ENCODE measurements at places on chromosomes 7 and 10.

DNA sequence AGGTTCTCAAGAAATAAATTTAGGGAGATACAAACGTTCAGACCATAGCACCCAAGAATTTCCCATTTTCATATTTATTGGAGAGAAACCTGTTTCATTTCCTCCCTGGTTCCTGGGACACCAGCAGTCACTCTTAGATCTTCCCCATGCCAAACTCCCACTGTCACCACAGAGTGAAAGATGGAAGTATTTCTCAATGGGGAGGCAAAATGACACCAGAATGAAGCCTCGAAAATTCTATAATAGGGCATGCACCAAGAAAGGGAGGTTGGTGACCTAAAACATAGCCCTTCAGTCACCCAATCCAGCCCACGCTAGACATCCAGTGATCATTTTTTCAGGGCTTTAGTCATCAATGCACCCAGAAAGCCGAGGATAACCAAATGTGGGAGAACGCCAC, 148.1 kb upstream of the PLXDC2 start:
- DNase-seq: no peak

DNA sequence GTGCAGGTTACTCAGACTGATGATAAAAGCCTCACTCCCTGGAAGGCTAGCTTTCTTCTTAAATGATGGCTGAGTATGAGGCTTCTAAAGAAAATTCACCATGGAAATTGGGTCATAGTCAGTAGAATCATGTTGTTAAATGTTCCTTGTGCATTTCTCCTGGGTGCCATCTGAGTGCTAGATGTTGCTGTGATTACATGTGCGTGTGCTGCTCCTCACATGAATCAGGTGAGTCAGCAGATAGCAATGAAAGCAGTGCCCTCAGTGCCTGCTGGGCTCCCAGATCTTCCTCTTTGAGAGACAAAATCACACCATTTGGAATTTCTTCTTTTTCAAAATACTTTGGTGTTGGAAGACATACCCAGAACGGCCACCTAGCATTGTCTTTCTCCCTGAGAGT, 331.7 kb downstream of the XPNPEP1 start:
- DNase-seq: no peak

DNA sequence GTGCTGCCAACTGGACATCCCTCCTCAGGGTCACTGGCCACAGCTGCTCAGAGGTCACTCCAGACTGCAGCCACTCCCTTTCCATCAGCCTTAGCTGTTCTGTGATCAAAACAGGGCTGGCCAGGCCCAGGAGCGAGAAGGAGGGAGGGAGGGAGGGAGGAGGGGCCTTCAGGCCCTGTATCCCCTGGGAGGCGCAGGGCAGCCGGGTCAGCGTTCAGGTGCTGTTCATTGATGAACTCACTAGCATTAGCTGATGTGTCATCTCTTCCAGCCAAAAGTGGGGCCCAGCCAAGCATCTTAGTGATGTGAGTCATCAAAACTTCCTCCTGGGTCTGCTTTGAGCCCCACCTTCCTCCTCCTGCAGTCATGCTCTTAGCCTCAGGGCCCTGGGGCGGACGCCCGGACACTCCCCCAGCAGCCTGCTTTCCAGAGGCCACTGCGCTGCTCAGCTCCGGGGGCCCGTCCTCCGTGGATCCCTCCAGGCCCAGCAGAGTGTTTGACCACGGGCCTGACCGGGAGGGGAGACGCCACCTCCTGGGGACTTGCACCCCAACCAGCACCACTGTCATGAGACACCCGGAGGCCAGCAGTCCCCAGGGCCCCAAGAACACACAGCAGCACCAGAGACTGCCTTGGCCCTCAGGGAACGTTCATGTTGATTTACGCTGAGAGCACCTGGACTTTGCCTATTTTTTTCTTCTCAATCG, 149.2 kb downstream of the PRKAG2 start:
- peak; percentile 93 for DNase-seq

DNA sequence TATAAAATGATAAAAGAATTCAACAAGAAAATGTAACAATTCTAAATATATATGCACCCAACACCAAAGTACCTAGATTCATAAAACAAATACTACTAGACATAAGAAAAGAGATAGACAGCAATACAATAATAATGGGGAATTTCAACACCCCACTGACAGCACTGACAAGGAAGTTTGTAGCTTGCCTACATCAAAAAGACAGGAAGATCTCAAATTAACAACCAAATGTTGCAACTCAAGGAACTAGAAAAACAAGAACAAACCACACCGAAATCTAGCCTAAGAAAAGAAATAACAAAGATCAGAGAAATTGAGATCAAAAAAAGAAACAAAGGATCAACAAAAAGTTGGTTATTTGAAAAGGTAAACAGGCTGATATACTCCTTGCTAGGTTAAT, 36.5 kb upstream of the TNKS2 start:
- no peak for DNase-seq

DNA sequence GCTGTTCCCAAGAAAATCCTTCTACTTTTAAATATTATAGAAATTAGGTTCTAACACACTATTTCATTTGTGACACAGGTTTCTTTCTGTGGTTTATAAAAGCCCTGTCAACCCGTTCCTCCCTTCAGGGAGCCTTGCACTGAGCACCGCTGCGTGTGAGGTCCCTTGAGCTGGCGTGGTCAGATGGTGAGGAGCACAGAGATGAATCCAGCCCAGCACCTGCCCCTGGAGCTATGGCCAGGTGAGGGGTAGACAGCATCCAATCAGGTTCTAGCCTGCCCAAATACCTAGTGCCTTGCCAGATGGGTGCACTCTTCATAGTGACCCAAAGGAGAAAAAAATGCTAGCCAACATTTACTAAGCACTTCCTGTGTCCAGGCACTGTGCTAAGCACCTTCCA, 15.7 kb downstream of the ZCCHC24 start:
- no peak for DNase-seq

DNA sequence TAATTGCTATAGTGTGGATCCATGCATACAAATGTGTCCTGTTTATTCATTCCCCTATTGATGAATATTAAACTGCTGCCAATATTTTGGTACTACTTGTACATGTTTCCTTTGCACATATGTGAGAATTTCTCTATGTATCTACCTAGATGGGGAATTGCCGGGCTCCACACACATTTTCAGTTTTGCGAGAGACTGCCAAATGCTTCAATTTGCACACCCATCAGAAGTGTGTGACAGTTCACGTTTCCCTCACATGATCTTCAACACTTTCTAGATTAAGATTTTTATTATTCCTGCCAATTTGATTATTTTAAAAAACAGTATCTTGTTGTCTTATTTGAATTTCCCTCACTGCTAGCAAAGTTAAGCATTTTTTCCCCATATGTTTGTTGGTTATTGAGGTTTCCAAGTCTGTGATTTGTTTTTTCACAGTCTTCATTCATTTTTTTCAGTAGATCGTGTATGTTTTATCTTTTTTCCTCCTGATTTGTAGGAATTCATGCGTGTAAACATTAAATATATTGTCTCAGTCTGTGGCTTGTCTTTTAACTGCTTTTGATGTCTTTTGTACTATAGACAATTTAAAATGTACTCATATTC, 2.4 kb upstream of the KLF14 start:
- DNase-seq: no peak

- DNase-seq: no peak
Measured at GRCh38 chr10:6022660-6023059, 39.5 kb downstream of the IL2RA start.

DNA sequence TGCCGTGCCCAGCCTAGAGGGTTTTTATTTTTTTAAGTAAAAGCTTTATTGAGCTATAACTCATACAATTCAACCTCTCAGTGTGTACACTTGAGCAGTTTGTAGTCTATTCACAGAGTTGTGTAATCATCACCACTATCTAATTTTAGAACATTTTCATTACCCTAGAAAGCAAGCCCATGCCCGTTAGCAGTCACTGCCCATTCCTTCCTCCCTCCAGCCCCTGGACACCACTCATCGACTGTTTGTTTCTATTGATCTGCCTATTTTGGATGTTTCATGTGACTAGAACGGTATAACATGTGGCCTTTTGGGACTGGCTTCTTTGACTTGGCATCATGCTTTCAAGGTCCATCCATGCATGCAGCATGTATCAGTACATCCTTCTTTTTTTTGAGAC, 25.7 kb upstream of the SEC61A2 start:
- DNase-seq: no peak

DNA sequence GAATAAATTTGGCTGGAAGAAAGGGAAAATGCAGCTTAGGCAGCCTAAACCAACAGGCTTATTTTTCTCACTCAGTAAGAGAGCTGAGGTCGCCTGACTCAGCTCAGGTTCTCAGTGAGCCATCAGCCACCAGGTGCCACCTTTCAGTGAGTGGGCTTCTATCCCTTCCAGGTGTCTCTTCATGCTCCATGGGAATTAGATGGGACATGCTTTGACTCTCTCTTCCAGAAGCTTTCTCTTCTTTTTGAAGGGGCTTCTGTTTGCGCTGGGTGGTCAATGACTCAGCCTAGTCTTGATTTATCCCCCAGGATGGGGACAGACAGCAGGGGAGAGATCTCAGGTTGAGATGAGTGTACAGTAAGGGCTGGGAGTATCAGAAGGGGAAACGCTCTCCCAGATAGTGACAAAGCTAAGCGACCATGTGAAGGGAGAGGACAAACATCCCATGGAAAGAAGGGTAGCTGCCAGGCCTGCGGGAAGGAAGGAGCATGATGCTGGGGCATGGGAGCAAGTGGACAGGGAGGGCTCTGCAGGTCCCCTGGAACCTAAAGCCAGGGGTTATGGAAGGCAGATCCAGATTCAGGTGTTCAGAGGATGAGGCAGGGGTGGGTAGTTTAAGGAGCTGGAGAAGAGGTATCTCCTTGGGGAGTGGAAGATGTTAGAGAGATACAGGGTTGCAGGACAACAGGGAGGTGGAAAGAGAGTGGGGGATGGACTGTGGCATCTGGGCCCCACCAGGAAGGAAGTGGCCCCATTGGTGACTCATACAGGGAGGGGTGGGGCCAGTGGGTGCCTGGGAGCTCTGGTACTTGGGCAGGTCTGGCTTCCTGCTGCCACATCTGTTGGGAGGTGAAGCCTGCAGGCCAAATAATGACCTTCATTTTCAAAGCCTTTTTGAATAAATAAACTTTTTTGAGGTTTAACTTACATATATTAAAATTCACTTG, 32.5 kb downstream of the OGDH start:
- peak; percentile 91 for DNase-seq

DNA sequence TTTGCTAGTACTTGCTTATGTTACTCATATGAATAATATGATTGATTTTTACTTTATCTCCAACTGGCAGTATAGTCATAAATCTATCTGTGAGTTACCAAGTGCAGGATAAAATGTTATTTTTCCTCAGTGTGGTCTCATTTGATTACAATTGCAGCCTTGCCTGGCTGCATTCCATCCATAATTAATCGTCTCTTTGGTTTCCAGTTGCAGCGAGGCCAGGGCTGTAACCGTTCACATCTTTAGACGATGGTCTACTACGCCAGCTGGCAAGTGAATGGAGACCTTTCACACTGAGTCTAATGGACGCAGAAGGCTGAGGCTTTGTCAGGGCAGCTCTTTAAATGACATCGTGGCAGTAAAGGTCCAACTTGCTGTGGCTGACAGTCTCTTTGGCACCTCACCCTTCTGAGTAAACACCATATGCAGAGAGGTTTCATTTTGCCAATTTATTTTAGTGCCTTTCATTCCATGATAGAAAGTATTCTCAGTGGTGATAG, 84.0 kb downstream of the ARL4A start:
- DNase-seq: peak; percentile 46

DNA sequence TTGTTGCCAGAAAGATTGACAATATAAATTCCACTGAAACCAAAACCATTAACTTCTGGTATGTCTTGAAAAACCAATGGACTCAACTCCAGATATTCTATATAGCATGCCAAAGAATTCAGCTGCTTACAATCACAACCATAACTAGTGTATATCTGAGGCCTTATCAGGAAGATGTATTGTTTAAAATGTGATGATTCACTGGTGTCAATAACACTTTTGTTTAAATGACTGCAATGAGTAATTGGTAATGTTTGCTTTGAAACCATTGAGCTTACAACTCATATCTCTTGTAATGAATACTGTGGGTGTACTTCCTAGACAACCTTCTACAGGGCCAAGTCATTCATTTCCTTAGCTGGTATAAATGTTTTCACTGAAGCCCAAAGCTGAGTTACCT, 727.9 kb upstream of the KCND2 start:
- peak; percentile 56 for DNase-seq

DNA sequence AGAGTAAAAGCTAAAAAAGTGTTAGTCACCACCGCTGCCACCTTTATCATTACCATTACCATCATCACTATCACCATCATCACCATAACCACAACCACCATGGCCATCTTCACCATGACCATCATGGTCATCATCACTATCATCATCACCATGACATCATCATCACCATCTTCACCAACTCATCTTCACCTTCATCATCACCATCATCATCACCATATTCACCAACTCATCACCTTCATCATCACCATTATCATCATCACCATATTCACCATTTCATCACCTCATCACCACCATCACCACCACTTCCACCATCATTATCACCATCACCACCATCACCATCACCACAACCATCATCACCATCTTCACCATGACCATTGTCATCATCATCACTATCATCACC, 46.5 kb upstream of the PDGFA start:
- DNase-seq: no peak

DNA sequence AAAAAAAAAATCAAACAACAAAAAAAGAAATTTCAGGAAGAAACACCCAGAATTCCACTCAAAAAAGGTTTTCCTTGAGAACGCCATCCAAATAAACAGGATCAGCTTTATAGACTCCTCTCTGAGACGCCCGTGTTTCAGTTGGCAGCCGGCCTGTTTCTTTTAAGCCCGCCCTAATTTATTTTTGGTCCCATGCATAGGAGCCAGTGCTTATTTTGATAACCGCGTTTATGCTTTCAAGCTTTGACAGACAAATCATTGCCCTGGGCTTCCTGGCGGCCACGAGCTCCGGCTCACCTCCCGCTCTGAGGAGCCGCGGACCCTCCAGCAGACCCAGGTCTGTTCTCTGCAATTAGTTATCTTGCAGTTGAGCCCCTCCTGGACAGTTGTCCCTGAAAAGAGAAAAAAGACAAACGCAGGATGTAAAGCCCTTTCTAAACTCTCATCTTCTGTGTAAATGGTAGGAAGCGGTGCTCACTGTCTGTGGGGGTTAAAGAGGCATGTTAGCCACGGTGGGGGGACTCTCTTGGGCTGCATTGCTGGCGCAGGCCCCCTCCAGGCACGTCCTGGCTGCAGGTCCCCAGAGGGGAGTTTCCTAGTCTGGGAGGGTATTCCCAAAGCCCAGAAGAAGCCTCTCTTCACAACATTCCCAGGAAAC, 22.2 kb upstream of the UNCX start:
- no peak for DNase-seq

- peak; percentile 22 for DNase-seq
Measured at GRCh38 chr7:101936223-101936610, 118.8 kb downstream of the CUX1 start.
